Mesothelial cell of epicardium (in vitro differentiated cells): ENCODE measurements at places on chromosomes 4 and X.

- H3K27ac ChIP-seq = no peak overlapping the region
- H3K4me3 ChIP-seq = no peak overlapping the region
- H3K36me3 ChIP-seq = peaks cover 11% of the 10 kb centered on the region
- H3K4me1 ChIP-seq = peaks cover 12% of the 10 kb centered on the region
Measured at GRCh38 chr4:24805067-24805466, 9.7 kb downstream of the SOD3 start.

DNA sequence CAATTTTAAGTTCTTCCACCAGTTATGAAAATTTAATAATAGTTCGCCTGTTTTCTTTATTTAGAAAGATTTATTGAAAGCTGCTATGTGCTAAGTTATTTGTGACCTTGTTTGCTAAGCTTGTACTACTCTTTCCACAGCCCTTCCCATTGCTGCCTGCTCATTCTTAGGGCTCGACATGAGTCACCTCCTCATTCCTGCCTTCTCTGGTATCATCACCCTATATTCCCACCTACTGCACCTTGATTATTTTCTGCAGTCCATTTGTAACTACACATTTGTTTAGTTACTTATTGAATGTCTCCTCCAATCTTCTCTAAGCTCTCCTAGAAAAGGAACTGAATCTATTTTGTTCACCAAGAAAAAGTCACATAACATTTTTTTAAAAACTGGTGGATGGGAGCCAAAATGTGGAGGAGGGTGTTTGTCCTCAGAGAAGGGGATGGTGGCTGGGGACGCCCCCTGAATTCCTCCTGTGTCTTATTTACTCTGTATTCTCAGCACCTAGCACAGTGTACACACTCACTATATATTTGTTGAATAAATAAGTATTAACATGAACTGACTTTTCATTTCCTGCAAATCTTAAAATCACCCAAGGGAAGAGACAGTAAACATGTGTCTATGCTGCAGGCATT, 3.7 kb upstream of the RAB9A start:
- H3K4me3 ChIP-seq = no peak overlapping the region
- H3K4me1 ChIP-seq = peaks cover 19% of the 10 kb centered on the region
- H3K27me3 ChIP-seq = no peaks in the 10 kb centered on the region
- no peak overlapping the region for H3K27ac ChIP-seq

DNA sequence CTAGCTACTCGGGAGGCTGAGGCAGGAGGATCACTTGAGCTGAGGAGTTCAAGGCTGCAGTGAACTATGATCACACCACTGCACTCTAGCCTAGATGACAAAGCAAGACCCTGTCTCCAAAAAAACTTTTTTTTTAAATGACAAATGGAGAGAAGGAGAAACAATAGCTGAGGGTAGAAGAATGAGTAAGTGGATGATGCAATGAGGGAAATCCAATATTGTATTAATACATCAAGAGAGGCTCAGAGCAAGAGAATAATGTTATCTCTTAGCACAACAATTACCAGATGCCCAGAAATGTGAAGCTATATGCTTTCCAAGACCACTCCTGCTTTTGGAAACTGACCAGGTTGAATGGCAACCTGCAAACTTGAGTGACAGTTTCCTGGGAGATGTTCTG, 19.9 kb upstream of the GPR173 start:
- H3K4me1 ChIP-seq = no peaks in the 10 kb centered on the region
- no peak for DNase-seq
- H3K27me3 ChIP-seq = no peaks in the 10 kb centered on the region
- H3K36me3 ChIP-seq = no peaks in the 10 kb centered on the region
- no peak overlapping the region for H3K27ac ChIP-seq

- no peaks in the 10 kb centered on the region for H3K36me3 ChIP-seq
- peaks cover 12% of the 10 kb centered on the region for H3K4me1 ChIP-seq
- H3K4me3 ChIP-seq = no peak overlapping the region
- no peak for DNase-seq
Measured at GRCh38 chrX:3124031-3124430, 82.8 kb downstream of the ARSF start.

- no peak overlapping the region for H3K4me3 ChIP-seq
- no peak overlapping the region for H3K27ac ChIP-seq
- H3K27me3 ChIP-seq = no peaks in the 10 kb centered on the region
- no peak for DNase-seq
- peaks cover 28% of the 10 kb centered on the region for H3K4me1 ChIP-seq
- H3K36me3 ChIP-seq = no peaks in the 10 kb centered on the region
Measured at GRCh38 chr4:95093460-95093859, 335.7 kb downstream of the BMPR1B start.

DNA sequence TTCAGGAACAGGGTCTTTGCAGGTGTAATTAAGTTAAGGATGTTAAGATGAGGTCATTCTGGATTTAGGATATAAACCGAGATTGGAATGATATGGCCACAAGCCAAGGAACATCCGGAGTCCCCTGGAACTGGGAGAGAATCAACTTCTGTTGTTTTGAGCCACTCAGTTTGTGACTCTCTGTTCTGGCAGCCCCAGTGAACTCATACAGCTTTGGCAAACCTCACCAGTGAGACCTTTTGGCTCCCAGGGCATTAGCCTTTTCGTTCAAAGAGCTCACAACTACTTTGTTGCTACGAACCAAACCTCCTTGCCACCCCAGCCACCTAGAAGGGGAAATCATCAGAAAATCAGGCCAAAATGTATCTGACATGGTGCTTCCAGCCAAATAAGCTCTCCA, 80.4 kb downstream of the MTMR1 start:
- H3K4me1 ChIP-seq = no peaks in the 10 kb centered on the region
- DNase-seq = no peak
- no peak overlapping the region for H3K27ac ChIP-seq
- H3K27me3 ChIP-seq = no peaks in the 10 kb centered on the region
- peaks cover 10% of the 10 kb centered on the region for H3K36me3 ChIP-seq

GRCh38 chr4:183345261-183345660, 23.0 kb upstream of the CLDN24 start:
- no peaks in the 10 kb centered on the region for H3K4me1 ChIP-seq
- peaks cover under 1% of the 10 kb centered on the region for H3K27me3 ChIP-seq
- DNase-seq = no peak
- no peak overlapping the region for H3K27ac ChIP-seq

- no peaks in the 10 kb centered on the region for H3K4me1 ChIP-seq
- no peak overlapping the region for H3K4me3 ChIP-seq
- peaks cover 14% of the 10 kb centered on the region for H3K36me3 ChIP-seq
- no peak for DNase-seq
- no peak overlapping the region for H3K27ac ChIP-seq
Measured at GRCh38 chrX:24796204-24796603, 102.5 kb downstream of the POLA1 start.

DNA sequence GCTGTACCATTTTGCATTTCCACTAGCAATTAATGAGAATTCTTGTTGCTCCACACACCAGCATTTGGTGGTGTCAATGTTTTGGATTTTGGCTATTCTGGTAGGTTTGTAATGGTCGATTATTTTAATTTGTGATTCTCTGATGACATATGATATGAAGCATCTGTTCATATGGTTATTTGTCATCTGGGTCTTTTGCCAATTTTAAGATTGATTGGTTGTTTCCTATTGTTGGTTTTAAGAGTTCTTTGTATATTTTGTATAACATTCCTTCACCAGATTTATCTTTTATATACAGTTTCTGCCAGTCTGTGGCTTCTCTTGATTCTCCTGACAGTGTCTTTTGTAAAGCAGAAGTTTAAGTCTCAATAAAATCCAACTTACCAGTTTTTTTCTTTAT, 18.5 kb upstream of the BDH2 start:
- no peaks in the 10 kb centered on the region for H3K27me3 ChIP-seq
- no peak overlapping the region for H3K27ac ChIP-seq
- no peaks in the 10 kb centered on the region for H3K4me1 ChIP-seq
- peaks cover 5% of the 10 kb centered on the region for H3K36me3 ChIP-seq

- no peak overlapping the region for H3K4me3 ChIP-seq
- H3K4me1 ChIP-seq = no peaks in the 10 kb centered on the region
- DNase-seq = no peak
- no peaks in the 10 kb centered on the region for H3K27me3 ChIP-seq
- no peaks in the 10 kb centered on the region for H3K36me3 ChIP-seq
Measured at GRCh38 chrX:123081776-123082175, 102.3 kb upstream of the GRIA3 start.

DNA sequence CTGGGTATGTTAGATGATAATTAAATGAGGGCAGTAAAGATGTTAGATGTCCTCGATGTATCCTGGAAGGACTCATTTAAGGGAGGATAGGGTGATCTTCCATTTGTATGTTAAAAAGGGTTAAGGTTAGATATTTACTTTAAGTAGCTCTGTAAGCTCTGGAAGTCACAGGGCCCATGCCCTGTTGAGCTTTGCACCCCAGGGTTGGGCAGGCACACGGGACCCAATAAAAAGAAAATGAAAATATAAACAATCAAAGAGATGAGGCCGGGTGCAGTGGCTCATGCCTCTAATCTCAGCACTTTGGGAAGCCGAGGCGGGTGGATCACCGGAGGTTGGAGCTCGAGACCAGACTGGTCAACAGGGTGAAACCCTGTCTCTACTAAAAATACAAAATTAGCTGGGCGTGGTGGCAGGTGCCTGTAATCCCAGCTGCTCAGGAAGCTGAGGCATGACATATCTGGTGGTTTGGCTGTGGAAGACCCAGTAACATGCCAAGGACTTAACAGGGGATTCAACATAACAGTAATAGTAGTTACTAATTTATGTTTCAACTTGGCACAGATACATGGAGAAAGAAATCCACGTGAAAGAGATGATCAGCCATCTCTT, 16.9 kb upstream of the PHEX start:
- peaks cover 4% of the 10 kb centered on the region for H3K4me1 ChIP-seq
- H3K36me3 ChIP-seq = peaks cover 1% of the 10 kb centered on the region
- H3K27me3 ChIP-seq = no peaks in the 10 kb centered on the region
- no peak overlapping the region for H3K27ac ChIP-seq
- no peak for DNase-seq
- H3K4me3 ChIP-seq = no peak overlapping the region

DNA sequence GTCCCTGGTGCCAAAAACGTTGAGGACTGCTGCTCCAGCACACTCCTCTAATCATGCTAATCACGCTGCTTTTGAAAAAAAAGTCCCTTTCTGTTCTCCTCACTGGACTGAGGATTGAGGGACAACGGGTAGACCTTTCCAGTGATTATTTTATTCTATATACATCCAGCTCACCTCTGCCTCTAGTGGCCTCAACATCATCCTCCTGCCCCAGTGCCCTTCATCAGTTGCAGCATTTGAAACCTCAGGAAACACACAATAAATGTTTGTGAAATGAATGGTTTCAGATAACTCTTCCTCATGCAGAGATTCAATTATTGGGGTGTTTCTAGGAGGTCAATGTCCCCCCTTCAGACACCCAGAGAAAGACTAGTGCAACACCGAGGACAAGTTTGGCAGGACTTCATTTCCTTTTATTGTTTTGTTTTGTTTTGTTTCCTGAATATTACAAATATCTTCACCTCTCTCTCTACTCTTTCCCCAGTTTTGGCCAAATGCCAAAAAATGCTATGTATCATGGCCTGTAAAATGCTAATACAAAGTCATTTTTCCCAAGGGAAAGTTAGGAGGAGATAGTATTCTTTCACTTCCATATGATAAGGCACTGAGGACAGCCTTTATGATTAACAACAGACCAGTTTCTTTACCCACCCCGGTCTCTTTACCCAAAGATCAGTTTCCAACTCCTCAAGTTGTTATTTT, 460.1 kb upstream of the SLIT2 start:
- peaks cover 6% of the 10 kb centered on the region for H3K4me1 ChIP-seq
- DNase-seq = no peak
- no peak overlapping the region for H3K4me3 ChIP-seq
- peaks cover 4% of the 10 kb centered on the region for H3K27me3 ChIP-seq
- peaks cover 4% of the 10 kb centered on the region for H3K36me3 ChIP-seq

- no peak overlapping the region for H3K4me3 ChIP-seq
- no peaks in the 10 kb centered on the region for H3K36me3 ChIP-seq
- no peak overlapping the region for H3K27ac ChIP-seq
Measured at GRCh38 chrX:71885099-71885498, 25.5 kb upstream of the NHSL2 start.

GRCh38 chr4:17033768-17034181, 135.3 kb upstream of the LDB2 start:
- H3K4me3 ChIP-seq = no peak overlapping the region
- H3K36me3 ChIP-seq = no peaks in the 10 kb centered on the region
- DNase-seq = no peak
- no peak overlapping the region for H3K27ac ChIP-seq
- H3K27me3 ChIP-seq = peaks cover 3% of the 10 kb centered on the region

GRCh38 chrX:150324919-150325318, 38.2 kb upstream of the MAMLD1 start:
- H3K4me1 ChIP-seq = no peaks in the 10 kb centered on the region
- peaks cover 13% of the 10 kb centered on the region for H3K27me3 ChIP-seq
- H3K36me3 ChIP-seq = no peaks in the 10 kb centered on the region
- no peak overlapping the region for H3K4me3 ChIP-seq
- DNase-seq = no peak
- H3K27ac ChIP-seq = no peak overlapping the region

GRCh38 chr4:180558427-180558826, 1684.8 kb upstream of the TENM3 start:
- no peak overlapping the region for H3K27ac ChIP-seq
- DNase-seq = no peak
- H3K27me3 ChIP-seq = no peaks in the 10 kb centered on the region
- no peak overlapping the region for H3K4me3 ChIP-seq
- H3K4me1 ChIP-seq = peaks cover 9% of the 10 kb centered on the region
- H3K36me3 ChIP-seq = peaks cover 3% of the 10 kb centered on the region

DNA sequence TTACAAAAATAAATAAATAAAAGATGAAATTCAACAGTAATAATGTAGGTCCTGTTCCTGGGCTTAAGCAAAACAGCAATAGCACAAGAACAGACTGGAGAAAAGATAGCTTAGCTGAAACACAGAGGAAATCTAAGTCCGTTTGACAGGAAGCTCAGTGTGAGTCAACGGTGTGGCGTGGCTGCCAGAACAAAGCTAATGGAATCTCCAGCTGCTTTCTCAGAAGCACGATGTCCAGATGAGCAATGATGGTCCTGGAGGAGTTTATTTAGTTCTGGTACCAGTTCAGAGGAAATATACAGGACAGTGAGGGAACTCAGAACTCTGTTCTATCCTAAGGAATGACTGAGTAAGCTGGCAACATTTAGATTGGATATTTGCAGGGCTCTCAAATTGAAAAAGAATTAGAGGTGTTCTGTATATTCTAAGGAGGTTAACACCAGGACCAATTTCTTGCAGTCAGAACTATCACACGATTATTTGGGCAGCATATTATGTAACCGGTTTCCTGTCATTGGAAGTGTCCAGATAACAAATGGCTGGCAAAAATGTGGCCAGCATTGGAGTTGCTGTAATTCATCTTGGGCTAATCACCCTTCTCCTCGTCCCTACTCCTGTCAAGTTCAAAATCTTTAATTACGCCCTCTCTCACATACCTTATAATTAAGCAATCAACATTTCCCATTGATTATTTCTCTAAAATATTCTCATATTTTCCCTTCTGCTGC, 12.7 kb downstream of the GAB3 start:
- peaks cover 6% of the 10 kb centered on the region for H3K4me1 ChIP-seq
- peaks cover 7% of the 10 kb centered on the region for H3K27me3 ChIP-seq
- no peaks in the 10 kb centered on the region for H3K36me3 ChIP-seq

DNA sequence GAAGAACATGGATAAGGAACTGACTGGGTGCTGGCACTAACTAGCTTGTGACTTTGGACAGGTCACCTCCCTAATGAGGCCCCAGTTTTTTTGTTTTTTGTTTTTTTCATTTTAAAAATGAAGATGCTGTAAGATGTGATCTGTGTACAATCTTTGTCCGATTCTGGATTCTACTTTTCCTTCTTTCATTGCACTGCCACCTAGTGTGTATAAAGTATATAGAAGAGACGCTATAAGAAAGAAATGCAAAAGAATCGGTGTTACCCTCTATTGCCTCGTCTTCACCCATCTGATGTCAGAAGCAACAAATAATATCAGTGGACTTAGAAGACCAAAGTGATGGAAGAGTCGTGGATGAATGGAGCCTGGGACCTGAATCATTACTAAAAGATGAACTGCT, 58.6 kb upstream of the P2RY10 start:
- H3K4me1 ChIP-seq = no peaks in the 10 kb centered on the region
- no peak for DNase-seq
- no peaks in the 10 kb centered on the region for H3K27me3 ChIP-seq
- H3K4me3 ChIP-seq = no peak overlapping the region
